ENCODE measurements at places on chromosomes 3 and 15.

DNA sequence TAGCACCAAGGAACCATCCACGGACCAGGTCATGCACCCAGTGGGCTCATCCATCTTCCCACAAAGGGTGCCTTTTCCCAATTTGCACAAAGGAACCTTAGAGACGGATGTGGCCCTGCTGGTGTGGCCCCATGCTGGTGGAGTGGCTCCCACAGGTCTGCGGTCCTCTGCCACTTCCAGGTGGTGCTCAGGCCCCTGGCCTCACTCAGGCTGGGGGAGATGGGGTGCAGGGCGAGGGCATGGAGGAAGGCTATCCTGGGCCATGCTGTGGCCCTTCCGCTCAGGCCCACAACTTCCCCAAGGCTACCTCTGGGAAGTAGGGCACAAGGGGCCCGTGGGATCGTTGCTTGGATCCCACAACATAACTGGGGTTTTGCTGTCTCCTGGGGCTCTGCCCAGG is 5.2 kb upstream of the SYNM start:
- no peaks in the 10 kb centered on the region for H3K36me3 ChIP-seq
- no peak for DNase-seq
- peaks cover 3% of the 10 kb centered on the region for H3K4me1 ChIP-seq
- H3K27me3 ChIP-seq, result peaks cover 42% of the 10 kb centered on the region
- H3K27ac ChIP-seq, result no peak overlapping the region

- peaks cover 86% of the 10 kb centered on the region for H3K27me3 ChIP-seq
- peak overlapping the region; percentile 10 for H3K27ac ChIP-seq
- DNase-seq, result peak; percentile 47
Measured at GRCh38 chr3:2770451-2770850, 339.7 kb downstream of the IL5RA start.

- H3K4me1 ChIP-seq, result peaks cover 10% of the 10 kb centered on the region
- no peak for DNase-seq
- no peak overlapping the region for H3K4me3 ChIP-seq
- peak overlapping the region; percentile 98 for H3K27ac ChIP-seq
Measured at GRCh38 chr3:25292036-25292435, 136.0 kb upstream of the RARB start.

DNA sequence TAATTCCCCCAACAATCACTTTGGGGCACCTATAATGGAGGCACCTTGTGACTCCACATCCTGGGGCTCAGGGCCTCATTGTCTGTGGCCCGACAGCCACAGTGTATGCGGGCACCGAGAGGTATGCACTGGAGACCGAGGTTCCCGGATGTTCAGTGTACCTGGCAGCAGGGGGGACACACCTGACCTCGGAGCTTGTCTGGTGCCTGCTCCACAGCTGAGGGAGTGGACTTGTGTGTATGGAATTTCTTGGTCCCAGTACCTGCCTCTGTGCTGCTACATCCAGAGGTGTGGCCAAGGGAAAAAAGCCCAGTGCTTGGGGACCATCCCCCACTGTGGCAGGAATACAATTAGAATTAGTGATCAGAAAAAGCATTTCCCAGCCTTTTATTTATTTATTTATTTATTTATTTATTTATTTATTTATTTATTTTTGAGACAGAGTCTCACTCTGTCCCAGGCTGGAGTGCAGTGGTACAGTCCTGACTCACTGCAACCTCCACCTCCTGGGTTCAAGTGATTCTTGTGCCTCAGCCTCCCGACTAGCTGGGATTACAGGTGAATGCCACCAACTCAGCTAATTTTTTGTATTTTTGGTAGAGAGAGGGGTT is 8.8 kb upstream of the AEN start:
- H3K36me3 ChIP-seq, result peaks cover 94% of the 10 kb centered on the region
- H3K27ac ChIP-seq, result no peak overlapping the region
- H3K4me1 ChIP-seq, result peaks cover 23% of the 10 kb centered on the region
- no peaks in the 10 kb centered on the region for H3K27me3 ChIP-seq
- peak; percentile 72 for DNase-seq

- no peak overlapping the region for H3K4me3 ChIP-seq
- no peak for DNase-seq
- H3K4me1 ChIP-seq, result peaks cover 6% of the 10 kb centered on the region
- H3K27ac ChIP-seq, result no peak overlapping the region
- peaks cover 4% of the 10 kb centered on the region for H3K36me3 ChIP-seq
Measured at GRCh38 chr15:70715840-70716485, 47.4 kb downstream of the UACA start.

DNA sequence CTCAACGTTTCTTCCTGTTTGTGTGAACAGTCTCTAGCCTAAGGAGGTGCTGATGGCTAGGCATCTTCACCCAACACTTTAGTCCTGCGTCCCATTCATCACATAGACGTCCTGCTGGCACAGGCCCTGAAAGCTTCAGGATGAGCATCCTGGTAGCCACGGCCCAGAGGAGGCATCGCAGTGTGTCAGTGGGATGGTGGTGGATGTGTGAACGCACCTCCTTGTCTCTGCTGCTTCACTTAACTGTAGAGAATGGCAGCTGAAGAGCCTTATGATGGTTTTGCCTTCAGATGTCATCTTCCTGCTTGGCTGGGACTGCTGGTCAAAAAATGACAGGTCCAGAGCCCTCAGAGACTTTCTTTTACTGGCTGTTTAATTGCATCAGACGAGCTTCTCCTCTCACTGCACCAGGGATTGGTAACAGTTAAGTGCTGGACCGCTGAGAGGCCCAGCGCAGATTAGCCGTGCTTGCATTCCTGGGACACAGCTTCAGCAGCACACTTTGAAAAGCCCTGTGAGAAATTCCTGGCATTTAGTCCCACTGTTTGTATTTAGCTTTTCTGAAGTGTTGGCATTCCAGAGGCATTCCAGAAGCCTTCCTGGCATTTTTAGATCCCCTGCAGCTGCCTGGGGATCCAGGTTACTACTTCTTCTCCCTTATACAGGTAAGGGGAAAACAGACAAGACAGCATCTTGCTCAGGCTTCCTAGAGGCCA is 132.4 kb upstream of the PLXNA1 start:
- DNase-seq, result peak; percentile 95
- no peaks in the 10 kb centered on the region for H3K27me3 ChIP-seq
- H3K4me3 ChIP-seq, result peak overlapping the region; percentile 4
- H3K4me1 ChIP-seq, result peaks cover 45% of the 10 kb centered on the region
- H3K27ac ChIP-seq, result peak overlapping the region; percentile 74

Data from endodermal cell (in vitro differentiated cells).